ENCODE measurements at places on chromosomes 2 and 18.

- DNase-seq: no peak
These were observed 107.6 kb downstream of the SETBP1 start for GRCh38 chr18:44788334-44788733.

GRCh38 chr2:103265521-103265920, 503.7 kb downstream of the TMEM182 start:
- no peak for DNase-seq

DNA sequence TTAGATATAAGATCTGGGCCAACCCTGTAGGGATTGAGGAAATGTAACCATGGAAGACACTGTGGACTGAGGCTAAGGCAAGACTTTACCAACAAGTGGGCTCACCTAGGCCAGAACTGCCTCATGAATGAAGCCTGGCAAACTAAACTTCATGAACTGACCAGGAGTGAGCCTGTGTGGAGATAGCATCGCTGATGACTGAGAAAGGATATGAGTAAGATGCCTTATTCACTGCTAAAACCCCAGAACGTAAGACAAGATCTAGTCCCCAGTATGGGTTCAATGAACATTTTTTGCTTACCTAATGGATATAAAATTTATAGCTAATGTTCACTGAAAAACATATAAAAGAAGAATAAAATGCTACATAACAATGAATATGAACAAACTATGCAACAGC, 399.8 kb downstream of the SATB2 start:
- DNase-seq: no peak

DNA sequence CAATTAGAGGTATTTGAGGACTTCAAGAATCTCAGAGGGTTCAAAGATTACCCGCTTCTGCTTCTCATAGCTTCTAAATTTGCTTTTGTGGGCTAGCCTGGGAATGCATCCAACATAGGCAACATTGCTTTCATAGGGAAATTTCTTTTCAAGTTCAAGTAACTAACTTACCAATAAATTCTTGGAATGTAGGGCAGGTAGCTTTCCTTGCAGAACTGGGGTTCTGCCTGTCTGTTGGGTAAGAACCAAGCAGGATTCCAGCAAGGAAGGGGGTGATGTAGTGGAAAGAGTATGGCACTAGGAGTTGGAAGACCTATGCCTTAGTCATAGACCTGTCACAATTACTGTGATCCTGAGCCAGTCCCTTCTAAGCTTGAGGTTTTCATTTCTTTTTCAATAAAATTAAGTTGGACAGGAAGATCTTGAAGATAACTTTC, 164.1 kb downstream of the FHOD3 start:
- no peak for DNase-seq

GRCh38 chr2:14516844-14517243, 115.7 kb upstream of the LRATD1 start:
- no peak for DNase-seq

DNA sequence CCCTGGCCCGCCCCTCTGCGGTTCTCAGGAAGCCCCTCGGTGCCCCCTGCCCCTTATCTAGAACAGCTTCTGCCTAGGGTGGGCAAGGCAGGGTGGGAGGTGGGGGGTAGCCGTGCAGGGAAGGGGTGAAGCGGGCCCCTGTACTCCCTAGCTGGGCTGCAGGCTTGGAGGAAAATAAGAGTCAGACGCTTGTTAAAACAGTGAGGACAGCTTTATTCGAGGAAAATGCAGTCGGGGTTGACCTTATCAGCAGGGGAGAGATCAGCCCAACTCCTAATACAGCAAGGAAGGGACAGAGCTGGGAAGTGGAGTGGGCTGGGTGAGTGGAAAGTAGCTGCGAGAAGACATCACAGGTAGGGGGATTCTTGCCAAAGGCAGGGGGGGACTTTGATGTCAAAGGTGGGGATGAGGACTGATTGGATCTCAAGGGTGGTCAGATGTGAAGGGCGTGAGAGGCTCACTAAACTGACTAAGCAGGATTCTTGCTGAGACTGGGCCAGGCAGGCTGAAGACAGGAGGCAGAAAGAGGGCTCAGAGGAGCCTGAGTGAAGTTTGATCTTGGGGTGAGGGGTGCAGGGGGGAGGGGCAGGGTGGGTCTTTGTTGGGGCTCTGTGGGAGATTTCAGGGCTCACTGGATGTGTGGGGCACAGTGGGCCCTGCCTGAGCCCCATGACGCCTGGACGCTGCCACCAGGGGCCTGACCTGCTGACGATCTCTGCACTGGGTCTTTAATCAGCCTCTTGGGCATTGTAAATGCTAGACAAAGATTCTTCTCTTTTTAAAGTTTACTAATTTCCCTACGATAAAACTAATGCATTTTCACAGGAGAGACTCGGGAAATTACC, 29.9 kb downstream of the HPCAL1 start:
- no peak for DNase-seq

DNA sequence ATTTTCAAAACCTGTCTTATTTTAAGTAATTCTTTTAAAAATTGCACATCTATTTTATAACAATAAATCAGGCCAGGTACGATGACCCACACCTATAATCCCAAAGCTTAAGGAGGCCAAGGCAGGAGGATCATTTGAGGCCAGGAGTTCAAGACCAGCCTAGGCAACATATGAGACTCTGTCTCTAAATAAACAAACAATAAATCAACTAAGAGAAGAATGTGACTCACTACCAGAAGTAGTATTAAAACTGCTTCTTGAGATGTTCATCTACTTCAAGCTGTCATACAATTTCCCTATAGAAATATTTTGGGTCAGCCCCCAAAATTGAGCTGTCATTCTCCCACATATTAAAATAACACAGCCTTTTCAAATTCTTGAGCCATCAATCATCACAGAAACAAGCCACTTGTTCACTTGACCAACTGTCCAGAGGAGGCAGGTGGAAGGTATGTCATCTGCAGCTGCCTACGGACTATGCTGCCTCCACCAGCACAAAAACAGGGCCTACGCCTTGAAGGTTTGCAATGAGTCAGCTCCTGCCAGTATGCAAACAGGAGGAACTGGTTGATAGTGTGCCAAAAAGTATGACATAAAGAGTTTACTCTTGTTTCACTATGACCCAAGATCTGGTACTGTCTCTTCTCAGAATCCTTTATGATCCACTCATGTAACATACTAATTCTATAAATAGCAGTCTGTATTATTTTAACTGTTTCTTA, 33.6 kb downstream of the KIDINS220 start:
- no peak for DNase-seq

DNA sequence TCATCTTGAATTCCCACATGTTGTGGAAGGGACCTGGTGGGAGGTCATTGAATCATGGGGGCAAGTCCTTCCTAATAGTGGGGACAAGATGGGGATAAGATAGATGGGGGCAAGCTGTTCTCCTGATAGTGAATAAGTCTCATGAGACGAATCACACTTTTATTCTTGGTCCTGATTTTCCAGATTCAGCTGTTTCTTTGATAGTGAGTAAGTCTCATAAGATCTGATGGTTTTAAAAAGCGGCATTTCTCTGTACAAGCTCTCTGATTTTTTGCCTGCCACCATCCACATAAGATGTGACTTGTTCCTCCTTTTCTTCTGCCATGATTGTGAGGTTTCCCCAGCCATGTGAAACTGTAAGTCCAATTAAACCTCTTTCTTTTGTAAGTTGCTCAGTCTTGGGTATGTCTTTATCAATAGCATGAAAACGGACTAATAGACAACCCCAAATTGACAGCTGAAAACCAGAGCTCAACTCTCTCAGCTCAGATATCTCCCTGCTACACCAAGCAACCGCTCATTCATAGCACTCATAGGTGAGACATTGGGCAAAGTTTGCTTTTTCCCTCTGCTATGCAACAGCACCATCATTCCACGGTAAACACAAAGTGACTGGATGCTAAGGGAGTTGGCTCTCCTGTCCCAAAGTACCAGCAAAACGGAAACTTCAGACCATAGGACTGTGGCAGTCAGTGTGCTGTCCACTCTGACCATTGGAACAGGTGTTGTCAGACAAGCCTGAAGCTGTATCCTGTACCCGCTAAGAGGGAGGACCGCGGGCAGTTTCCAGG, 44.9 kb upstream of the TBC1D8 start:
- no peak for DNase-seq

- DNase-seq: no peak
These were observed 56.0 kb upstream of the LRPPRC start for GRCh38 chr2:44051593-44052347.

- DNase-seq: no peak
These were observed 39.9 kb upstream of the CDC42EP3 start for GRCh38 chr2:37711308-37711731.

DNA sequence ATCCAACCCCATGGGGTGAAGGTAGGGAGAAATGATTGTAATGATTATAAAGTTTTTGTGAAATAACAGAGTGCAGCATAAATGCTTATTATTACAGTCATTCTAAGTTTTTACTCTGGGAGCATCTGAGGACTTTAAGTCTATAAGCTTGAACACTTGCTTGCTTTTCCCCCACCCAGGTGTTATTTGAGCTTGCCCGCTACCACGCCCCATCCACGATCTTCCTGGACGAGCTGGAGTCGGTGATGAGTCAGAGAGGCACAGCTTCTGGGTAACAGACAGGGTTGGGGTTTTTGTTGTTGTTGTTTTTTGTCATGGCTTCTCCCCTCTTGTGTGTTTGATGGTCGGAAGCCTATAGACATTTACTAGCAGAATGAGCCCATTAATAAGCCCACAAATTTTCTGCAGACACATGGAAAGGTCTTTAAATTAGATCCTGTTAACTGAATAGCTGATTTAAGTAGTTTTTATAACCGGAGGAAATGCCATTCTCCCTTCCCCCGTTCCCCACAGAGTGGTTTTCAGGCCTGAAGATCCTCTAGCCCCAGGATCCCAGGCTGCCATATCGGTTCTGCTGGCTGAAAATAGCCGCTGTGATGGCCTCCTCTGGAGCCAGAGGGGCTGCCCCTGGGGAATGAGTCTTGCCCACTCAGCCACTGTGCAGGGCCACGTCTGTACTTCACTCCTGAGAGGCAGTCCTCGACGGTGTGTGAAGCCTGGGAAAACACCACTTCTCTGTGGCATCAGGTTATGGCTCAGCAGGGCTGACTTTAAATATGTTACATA, 39.9 kb upstream of the ELOA2 start:
- no peak for DNase-seq

DNA sequence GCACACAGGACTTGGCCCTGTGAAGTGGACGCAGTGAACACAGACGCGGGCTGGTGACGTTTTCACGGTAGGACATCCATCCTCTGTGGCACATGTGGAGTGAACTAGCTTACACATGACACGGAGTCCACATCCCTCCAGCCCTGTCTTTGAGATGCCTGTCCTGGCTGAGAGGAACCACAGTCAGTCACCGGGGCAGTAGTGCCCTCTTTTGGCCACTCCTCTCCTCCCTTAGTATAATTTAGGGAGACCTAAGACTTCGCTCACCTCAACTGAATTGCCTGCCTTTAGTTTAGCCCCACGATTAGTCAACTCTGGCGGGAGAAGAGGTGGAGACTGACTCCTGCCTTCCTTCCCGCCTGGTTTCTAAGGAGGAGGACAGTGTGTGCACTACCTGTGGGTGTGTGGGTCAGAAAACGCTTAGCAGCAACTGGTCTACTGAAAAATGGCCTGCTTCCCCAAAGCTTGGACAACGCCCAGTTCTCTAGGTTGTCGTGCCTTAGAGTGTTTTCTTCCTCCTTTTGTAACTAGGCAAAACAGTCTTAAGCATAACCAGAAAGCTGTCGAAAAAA, 70.6 kb downstream of the MBP start:
- no peak for DNase-seq

GRCh38 chr2:112579241-112579640, 5.2 kb upstream of the CHCHD5 start:
- DNase-seq: no peak

GRCh38 chr2:224749136-224749535, 33.0 kb upstream of the CCDC195 start:
- no peak for DNase-seq

GRCh38 chr18:13260197-13260934, 41.8 kb downstream of the LDLRAD4 start:
- DNase-seq: no peak

DNA sequence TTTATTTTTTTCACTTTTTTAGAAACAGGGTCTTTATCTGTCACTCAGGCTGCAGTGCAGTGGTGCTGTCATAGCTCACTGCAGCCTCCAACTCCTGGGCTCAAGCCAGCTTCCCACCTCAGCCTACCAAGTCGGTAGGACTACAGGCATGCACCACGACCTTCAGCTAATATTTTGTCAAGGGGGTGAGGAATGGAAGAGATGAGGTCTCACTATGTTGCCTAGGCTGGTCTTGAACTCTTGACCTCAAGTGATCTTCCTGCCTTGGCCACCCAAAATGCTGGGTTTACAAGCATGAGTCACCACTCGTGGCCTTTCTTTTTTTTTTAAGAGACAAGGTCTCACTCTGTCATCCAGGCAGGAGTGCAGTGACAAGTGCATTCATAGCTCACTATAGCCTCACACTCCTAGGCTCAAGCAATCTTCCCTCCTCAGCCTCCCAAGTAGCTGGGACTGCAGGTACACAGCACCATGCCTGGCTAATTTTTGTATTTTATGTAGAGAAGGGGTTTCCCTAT, 13.4 kb downstream of the PPP1R7 start:
- no peak for DNase-seq

GRCh38 chr2:20488782-20489181, 41.9 kb downstream of the RHOB start:
- no peak for DNase-seq

- no peak for DNase-seq
These were observed 127.0 kb downstream of the METTL4 start for GRCh38 chr18:2444201-2444875.

- DNase-seq: no peak
These were observed 290.2 kb downstream of the ZNF385B start for GRCh38 chr2:179571252-179571651.

GRCh38 chr18:58570360-58571064, 58.4 kb downstream of the ALPK2 start:
- no peak for DNase-seq

DNA sequence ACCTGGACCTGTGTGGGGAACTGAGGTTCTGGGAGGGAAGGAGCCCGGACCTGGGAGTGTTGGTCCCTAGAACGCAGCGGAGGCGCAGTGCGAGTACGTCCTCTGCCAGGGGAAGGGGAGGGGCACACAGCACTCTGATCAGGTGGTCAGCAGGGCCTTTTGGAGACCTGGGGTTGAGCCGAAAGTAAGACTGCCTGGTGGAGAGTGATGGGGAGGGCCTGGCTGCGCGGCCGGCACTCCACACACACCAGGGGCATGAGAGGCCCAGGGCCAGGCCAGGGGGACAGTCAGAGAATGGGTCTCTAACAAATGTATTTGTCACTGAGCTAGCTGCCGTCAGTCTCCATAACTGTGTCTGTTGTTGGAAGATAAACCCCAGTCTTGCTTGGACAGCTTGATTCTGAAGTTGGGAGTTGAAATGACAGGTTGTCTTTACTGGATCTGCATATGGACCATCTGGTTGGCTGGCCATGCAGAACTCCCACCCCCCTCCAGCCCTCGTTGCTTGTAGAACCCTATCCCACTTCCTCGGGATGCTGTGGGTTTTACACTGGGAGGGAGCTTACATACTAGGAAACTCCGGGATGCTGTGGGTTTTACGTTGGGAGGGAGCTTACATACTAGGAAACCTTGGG, 75.4 kb upstream of the NFATC1 start:
- no peak for DNase-seq

DNA sequence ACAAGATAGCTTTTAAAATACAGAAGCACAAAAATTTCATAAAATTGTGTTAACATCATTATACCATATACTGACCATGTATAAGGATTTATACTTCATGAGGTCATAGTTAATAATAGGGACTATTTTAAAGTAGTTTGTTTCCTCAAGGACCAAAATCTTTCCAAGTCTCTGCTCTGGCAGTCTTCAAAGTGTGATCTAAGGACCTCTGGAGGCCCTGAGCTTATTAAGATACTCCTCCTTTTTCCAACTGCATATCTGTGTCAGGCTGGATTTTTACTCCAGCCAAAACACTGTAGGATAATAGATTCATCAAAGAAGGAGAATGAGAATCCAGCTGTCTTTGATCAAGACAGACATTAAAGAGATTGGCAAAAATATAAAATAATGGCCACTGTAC, 1.7 kb upstream of the SCYGR2 start:
- DNase-seq: no peak

Measured in hypothalamus (tissue), 51 donors.